ENCODE measurements at places on chromosomes 4 and X. TPM values are rescaled to one million over a fixed set of nuclear protein-coding genes. Genes with fewer than 3 reads are reported as not detected.

GRCh38 chr4:181858741-181859140 lies 384.5 kb upstream of the TENM3 start:
- peaks cover 11% of the 10 kb centered on the region for H3K4me1 ChIP-seq
- H3K27me3 ChIP-seq, result no peaks in the 10 kb centered on the region
- DNase-seq, result no peak
- H3K4me3 ChIP-seq, result no peak overlapping the region
- H3K36me3 ChIP-seq, result no peaks in the 10 kb centered on the region

DNA sequence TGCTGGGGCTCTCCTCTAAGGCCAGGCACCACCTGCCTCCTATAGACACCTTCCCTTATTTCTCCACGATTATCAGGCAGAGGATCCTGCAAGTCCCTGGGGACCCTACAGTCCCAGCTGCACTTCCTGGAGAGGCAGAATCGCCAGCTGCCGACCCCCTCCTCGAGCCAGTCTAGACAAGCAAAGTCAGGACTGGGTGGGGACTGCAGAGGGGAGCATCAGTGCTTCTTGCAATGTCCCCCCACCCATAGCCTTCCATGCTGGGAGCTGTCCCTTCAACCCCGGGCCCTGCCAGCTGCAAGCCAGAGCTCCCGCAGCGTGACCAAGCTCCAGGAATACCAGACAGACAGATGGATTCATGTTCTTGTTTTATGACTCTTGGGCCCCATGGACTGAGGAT lies 1.4 kb upstream of the CRMP1 start:
- no peaks in the 10 kb centered on the region for H3K36me3 ChIP-seq
- peaks cover 90% of the 10 kb centered on the region for H3K27me3 ChIP-seq
- H3K4me3 ChIP-seq, result no peak overlapping the region
- H3K4me1 ChIP-seq, result peaks cover 16% of the 10 kb centered on the region
- H3K27ac ChIP-seq, result no peak overlapping the region

- no peaks in the 10 kb centered on the region for H3K27me3 ChIP-seq
- no peak overlapping the region for H3K4me3 ChIP-seq
- H3K36me3 ChIP-seq, result peaks cover 11% of the 10 kb centered on the region
- no peak overlapping the region for H3K27ac ChIP-seq
- H3K4me1 ChIP-seq, result no peaks in the 10 kb centered on the region
Measured at GRCh38 chrX:71056867-71057266, 11.3 kb downstream of the SNX12 start.

GRCh38 chr4:26377328-26378311 lies 56.8 kb downstream of the RBPJ start:
- no peaks in the 10 kb centered on the region for H3K27me3 ChIP-seq
- H3K36me3 ChIP-seq, result no peaks in the 10 kb centered on the region
- H3K4me3 ChIP-seq, result no peak overlapping the region
- no peak for DNase-seq
- H3K4me1 ChIP-seq, result no peaks in the 10 kb centered on the region

Gene ZNF81
- 16.0 TPM for total RNA-seq

Gene SHISA3
- total RNA-seq, result 2.9 TPM

All from sigmoid colon (tissue), 7 donors.